Stimulated activated CD4-positive, alpha-beta T cell treated with anti-CD3 and anti-CD28 coated beads, Interleukin-2, amount 100 ng/mL, for 48 hours (primary cell): ENCODE measurements at places on chromosomes 7 and 10.

- no peak for DNase-seq
Observed at GRCh38 chr7:154769001-154769400, 233.9 kb downstream of the PAXIP1 start.

DNA sequence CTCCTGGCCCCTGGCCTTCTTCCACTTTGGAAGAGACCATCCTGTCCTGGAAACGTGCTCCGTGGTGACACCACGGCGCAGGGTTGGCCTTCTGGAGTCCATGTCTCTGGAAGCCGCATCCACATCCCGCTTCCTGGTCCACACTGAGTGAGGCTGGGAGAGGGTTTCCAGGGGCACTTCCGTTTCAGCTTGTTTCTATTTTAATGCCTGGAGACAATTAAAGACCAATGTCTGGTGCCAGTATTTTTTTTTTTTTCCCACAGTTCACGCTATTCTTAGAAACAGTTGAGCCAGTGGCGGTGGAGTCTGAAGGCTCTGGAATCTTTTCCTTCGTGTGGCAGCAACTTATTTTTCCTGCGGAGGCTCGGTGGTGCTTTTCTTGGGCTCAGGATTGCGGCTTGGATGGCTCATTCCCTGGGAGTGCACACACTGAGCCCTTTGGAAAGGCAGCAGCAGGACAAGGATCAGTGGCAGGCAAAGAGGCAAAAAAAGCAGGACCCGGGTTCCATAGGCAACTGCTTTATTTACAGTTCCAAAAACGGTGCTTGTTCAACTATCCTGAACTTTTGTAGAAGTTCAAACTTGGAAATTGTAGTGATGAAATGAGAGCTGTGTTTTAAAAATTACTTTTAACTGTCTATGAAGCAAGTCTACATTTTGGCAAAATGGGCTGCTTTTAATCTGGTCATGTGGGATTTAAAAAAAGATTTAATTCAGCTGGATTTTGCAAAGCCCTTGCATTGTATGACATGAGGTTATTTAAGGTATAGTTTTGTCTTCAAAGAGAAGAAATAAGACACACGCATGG lies 202.8 kb downstream of the BAMBI start:
- no peak for DNase-seq

DNA sequence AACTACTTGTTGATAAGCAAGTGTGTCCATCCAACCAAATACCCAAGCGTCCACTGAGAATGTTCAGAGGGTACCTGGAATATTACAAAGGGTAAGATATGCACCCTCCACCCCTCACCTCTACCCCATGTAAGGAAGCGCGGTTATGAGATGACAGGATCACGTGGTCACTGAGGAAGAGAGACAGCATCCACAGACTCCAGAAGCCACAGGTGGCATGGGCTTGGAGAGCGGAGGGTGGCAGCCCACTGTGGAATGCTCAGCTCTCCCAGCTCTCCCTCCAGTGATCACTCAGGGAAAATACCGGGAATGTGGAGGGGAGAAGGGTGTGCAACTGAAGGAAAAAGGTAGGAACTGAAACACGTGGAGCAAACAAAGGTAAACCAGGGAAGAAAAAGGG lies 25.7 kb downstream of the SFMBT2 start:
- no peak for DNase-seq

DNA sequence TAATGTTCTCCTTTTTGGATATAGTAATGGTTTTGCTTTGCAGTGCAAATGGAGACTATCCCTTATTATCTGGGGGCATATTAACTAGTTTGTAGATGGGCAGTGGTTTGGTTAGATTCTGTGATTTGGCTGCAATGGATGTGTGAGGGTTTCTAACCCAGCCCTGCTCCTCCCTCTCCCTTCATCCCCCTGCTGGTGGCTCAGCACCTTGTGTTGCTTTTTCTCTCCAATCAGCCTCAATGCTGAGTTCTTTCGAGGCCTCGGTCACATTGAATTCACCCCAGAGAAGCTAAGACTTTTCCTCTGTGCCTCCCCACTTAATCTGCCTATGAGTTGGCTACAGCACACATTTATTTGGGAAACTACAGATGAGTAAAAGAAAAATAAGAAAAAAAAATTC lies 120.0 kb downstream of the MALRD1 start:
- DNase-seq, result no peak

- DNase-seq, result no peak
Observed at GRCh38 chr10:132548869-132549268, 11.3 kb downstream of the INPP5A start.

- DNase-seq, result no peak
Observed at GRCh38 chr7:2006921-2007381, 225.8 kb downstream of the MAD1L1 start.

- DNase-seq, result peak; percentile 22
Observed at GRCh38 chr7:7201578-7202374, 19.4 kb downstream of the C1GALT1 start.

GRCh38 chr7:18221377-18222293 lies 194.0 kb upstream of the PRPS1L1 start:
- DNase-seq, result no peak
